Pancreas (tissue), 10 donors: ENCODE measurements at places on chromosomes 11 and 22.

DNA sequence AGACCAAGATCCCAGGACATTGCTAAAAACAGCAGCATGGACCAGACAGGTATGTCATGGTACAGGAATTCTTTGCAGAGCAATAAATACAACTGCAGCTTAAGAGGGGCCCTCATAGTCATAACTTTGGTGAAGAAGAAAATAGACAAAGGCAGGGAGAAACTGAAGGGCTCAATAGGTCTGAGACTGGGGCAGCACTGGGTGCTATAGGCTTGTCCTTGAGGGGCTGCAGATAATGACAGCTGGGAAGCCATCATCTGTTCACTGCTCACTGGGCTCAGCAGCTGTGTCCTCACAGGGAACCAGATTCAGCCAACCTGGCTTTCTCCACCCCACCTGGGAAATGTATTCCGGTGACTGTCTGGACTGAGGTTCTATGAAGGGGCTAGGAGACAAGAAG lies 68.4 kb downstream of the ZNF280B start:
- no peak for DNase-seq

- DNase-seq = no peak
Measured at GRCh38 chr11:89249196-89249595, 71.5 kb downstream of the TYR start.

DNA sequence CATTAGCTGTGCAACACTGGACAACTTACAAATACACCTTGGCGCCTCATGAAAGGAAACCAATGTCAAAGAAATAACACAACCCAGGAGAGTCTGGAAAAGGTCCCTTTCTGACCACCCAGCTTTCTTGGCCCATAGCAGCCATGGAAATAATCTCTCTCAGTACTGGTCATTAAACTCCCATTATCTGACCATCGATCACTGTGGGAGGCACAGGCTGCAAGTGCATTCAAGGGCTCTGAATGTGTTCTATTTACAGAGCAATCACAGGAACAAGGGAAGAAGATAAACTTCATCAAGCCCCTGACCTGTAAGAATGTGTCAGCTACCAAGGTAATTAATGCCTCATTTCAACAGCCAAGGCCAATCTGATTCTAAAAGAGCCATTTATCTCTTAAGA lies 40.1 kb downstream of the CTSC start:
- no peak for DNase-seq

DNA sequence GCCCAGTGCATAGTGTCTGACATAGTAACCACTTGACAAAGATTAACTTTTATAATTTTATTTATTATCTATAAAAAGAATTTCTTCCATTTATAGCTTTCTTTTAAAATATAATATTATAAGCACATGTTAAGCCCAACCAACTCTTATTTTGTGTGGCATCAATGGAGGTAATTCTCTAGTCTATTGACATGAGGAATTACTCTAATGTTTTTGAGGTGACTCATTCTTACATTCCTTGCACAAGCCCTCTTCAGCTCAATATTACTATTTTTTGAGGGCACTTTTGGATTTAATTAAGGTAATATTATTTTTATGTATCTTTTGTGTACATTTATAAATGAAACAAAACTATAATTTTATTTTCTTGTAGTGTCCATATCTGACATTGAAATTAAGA lies 59.6 kb downstream of the AASDHPPT start:
- no peak for DNase-seq

- DNase-seq = no peak
Measured at GRCh38 chr22:20748082-20748481, 25.8 kb upstream of the SERPIND1 start.

DNA sequence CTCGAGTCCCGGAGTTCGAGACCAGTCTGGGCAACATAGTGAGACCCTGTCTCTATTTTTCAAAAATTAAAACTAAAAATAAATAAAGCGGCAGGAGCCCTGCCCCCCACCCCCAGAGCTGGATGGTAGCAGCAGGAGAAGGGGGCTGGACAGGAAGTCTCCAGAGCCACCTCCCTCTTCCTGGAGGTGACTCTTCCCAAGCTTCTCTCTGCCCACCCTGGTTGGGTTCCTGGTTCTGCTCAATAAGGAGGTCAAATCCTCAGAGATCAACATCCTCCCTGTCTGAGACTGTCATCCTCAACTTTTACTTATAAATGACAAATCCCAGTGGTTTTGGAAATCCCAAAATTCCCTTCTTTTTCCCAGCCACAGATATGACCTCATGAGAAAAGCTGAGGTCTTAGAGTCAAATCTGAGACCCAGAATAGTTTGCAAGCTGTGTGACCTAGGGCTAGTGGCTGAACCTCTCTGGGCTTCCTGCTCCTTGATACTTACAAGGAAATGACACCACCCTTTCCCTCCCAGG lies 987 bp downstream of the C1QTNF6 start:
- DNase-seq = no peak

DNA sequence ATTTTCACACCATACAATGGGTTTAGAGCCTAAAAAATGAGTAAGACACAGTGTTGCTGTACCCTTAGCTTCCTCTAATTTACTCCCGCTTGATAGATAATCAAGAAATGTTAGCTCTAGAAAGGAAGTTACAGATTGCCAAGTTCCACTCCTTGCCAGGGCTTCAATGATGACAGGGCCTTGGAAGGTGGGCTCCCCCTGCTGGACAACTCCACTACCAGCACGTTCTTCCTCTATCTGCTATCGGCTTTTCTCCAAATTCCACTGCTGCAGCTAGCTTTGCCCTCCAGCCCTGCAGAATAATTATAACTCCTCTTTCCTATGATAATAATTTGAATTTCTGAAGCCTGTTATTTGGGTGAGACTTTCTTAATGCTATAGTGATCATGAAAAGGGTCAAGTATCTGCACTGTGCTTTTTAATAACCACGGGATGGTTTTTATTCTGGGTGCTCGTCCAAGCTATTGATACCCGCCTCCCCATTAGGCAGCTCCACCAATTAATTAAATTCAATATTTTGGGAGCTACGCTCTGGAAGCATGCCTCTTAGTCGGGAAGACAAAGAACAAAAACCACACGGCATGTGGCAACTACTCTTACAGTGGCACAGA lies 9.0 kb downstream of the SYN3 start:
- DNase-seq = peak; percentile 75

- DNase-seq = no peak
Measured at GRCh38 chr11:77172666-77172982, 44.6 kb downstream of the MYO7A start.

- no peak for DNase-seq
Measured at GRCh38 chr22:42171946-42172719, 41.5 kb upstream of the CYP2D6 start.

- DNase-seq = peak; percentile 86
Measured at GRCh38 chr11:130314184-130314749, 450 bp downstream of the ZBTB44 start.

DNA sequence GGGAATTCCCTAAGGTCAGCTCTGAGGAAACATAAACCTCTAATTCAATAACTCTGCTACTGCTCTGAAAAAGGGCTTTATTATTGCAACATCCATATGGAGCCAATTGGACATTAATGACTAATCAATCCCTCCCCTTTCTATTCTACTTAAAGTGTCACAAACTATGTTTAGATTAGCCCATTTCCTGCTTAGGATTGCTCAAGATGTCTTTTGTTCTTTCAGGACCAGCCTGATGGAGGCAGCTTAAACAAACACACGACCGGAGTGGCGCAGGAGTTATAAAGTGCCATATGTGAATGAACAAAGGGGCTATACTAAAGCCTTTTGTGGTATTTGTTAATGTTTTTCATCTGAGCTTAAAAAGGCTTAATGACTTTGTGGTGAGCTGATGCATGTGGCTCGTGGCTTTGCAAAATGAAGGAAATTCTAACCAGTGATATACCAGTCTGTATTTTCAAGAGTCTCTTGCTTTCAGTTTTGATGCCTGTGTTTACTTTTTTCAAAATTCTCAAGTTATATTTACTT lies 354.4 kb downstream of the SOX6 start:
- DNase-seq = no peak

DNA sequence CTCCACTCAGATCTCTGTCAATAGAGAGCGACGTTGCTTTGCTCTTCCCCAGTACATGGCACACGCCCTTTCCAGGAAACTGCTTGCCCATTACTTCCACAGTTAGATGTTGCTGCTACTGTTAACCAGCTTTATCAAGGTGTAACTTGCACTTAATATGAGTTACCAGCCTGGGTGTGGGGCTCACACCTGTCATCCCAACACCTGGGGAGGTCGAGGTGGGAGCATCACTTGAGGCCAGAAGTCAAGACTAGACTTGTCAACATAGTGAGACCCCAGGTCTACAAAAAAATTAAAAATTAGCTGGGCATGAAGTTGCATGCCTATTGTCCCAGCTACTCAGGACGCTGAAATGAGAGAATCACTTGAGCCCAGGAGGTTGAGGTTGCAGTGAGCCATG lies 177.1 kb upstream of the B3GAT1 start:
- DNase-seq = no peak

DNA sequence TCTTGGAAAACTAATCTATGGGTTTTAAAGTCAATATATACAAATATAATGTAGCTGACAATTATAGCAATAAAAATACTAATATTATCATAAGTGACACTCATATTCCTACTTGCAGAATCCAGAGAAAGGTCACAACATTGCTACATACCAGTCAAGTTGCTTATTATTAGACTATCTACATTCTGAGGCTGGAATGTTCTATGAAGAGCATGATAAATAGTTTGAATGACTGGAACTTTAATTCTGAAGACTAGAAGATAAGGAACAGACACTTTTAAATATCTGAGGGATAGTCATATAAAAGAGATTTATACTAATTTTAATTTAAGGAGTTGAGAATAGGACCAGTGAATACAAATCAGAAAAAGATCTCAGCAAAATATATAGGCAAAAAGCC lies 146.0 kb downstream of the GUCY1A2 start:
- DNase-seq = no peak

DNA sequence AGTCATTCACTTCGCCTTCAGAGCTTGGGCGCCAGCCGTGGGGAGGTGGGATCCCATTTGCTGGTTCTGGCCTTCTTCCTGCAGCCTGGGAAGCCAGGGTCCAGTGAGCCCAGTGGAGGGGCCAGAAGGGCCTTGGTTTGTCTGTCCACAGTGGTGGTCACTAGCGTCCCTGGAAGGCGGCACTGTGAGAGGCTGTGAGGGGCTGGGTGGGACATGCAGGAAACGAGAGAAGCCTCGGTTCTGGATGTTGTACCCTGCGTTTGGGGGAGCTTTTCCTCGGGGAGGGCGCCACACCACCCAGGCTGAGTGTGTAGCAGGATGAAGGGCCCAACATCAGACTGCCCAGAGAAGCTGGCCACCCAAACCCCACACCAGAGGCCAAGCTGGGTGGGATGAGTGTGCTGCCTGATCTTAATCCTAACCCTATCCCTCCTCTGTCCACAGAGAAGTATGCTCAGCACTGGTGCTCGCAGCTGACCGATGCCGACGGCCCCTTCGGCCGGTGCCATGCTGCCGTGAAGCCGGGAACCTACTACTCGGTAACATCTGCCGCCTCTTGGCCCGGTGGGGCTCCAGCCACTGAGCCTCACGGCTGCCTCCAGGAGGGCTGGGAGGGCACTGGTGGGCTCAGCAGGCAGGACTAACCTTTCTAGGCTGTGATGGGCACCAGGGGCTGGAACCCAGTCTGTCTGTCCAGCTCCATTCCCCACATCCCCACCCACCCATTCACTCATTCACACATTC lies 14.4 kb downstream of the MUC5AC start:
- DNase-seq = no peak

DNA sequence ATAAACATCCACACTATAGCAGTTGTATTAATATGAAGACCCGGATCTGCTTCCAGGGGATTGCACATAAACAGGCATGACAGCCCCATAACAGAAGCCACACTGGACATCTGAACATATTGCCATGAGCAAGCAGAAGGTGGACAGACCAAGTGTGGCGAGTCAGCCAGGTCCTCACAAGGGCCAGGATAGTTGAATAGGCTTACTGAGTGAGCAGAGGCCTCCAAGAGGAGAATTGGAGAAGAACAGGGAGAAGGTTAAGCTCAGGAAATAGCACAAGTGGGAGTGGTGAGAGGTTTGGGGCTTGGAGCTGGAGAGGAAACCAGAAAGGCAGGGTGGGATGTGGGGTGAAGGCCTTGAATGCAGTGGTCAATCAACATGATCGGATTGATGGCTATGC lies 10.8 kb downstream of the SLC35C1 start:
- DNase-seq = no peak
